Left colon (tissue), 2 donors: ENCODE measurements at places on chromosomes 3 and 15. TPM values are rescaled to one million over a fixed set of nuclear protein-coding genes. Genes with fewer than 3 reads are reported as not detected.

- DNase-seq, result peak; percentile 7
These were observed 55.4 kb downstream of the BOC start for GRCh38 chr3:113266738-113267137.

DNA sequence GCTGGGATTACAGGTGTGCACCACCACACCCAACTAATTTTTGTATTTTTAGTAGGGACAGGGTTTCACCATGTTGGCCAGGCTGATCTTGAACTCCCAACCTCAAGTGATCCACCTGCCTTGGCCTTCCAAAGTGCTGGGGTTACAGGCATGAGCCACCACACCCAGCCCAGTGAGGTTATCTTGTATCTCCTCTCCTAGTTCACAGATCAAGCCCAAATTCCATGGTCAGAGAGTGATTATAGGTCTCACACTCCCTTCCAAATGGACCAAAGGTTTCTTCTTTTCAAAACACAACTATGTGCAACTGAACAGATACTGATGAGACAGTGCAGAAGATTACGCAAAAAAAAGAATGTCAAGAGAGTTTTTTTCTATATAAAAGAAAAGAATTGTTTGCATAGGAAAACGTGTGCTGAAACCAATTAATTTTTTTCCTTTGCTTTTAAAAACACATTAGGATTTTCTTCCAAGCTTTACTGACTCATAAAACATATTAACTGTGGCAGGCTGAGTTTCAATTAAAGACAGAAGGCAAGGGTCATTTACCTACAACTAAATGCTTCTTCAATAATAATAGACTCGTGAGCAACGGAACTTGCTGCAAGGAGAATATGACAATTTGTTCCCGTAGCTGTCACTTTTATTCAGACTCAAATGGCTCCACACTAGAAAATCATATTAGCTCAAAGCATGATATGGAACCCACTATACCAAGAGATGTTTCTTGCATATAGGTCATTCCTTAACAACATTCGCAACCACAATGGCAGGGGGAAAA lies 30.4 kb upstream of the THUMPD3 start:
- DNase-seq, result no peak

DNA sequence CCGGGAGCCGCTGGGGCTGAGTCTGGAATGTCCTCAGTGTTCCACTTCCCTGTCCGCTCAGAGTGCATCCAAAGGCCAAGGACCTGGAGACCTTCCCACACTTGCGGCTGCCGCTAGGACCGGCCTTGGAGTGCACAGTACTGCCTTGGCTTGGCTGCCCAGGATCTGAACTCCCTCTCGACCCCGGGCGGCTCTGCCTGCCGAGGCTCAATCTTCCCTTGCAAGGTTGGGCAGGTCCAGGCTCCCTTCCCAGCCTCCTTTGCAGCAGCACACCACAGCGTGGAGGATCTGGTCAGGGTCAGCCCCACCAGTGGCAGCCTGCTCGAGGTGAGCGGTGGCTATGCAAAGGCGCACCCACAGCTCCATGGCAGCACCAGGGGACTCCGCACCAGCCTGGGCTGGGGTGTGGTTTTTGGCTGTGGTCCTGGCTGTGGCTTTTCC lies 69.2 kb downstream of the PLXNA1 start:
- DNase-seq, result peak; percentile 74

DNA sequence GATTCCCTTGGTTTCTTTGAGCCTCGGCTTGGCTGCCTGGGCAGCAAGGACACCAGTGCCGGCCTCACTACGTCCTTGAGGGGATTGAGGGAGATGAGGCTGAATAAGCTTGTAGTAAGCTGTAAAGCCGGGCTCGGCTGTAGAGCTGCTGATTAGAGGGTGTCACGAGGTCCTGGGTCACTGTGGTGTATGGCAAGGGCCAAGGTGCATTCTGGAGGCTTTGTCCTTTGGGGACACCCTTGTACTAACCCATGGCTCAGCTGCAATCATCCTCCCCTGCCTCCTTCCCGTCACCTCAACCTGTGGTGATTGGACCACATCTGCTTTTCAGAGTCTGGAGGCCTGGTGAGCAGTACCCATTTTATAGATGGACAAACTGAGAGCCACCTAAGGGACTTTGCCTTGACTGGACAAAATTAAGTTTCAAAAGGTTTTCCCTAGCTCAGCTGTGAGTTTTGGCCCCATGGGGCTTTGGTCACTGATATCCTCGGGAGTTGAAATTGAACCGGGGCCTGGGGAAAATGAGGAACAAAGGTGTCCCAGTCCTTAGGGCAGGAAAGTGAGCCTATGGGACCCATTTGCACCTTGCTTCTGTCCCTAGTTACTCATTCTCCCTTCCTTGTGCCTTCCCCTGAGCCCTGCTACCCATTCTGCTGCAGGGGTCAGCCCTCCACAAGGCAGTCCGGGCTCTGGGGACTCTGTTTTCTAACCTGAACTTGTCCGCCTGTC lies 2.4 kb downstream of the SLC6A6 start:
- no peak for DNase-seq

The ADPRH gene
- total RNA-seq, result 2.3 TPM

The C3orf85 gene
- total RNA-seq, result 14.3 TPM
